ENCODE measurements at places on chromosomes 11 and 22. TPM values are rescaled to one million over a fixed set of nuclear protein-coding genes. Genes with fewer than 3 reads are reported as not detected.

GRCh38 chr11:98411777-98412176, 609.0 kb upstream of the CNTN5 start:
- no peak for DNase-seq
- H3K4me3 ChIP-seq = no peak overlapping the region
- H3K27ac ChIP-seq = no peak overlapping the region
- no peaks in the 10 kb centered on the region for H3K4me1 ChIP-seq
- H3K27me3 ChIP-seq = no peaks in the 10 kb centered on the region

DNA sequence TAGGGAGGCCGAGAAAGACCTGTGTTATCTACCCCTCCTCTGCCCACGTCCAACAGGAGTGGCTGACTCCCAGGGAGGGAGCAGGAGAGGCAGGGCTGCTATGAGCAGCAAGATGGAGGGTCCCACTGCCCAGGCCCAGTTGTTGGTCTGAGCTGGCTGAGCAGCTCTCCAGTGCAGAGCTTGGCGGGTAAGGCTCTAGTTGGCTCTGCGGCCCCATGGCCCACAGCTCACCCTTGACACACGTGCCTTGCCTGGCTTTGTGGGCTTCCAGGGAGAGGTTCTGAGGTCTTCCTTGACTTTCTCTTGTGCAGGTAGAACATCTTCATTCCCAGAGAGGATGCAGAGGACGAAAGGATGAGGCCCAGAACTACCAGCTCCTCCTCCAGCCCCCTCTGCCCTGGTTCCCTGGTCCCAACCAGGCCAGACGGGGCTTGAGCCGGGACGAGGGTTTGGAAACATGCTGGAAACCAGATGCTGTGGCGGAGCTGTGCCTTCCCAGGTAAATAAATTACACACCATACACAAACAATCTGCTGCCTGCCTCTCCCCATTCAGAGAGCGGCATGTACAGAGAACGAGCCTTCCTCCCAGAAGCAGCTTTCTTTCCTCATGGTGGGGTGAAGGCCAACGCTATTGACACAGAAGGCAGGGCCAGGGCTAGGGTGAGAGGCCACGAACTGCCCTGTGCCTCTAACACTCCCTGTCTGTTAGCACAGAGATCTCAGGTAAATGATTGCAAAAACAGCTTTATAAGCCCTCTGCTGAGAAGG, 48.1 kb downstream of the DSCAML1 start:
- H3K27me3 ChIP-seq = peaks cover under 1% of the 10 kb centered on the region
- no peaks in the 10 kb centered on the region for H3K4me1 ChIP-seq
- no peaks in the 10 kb centered on the region for H3K36me3 ChIP-seq
- DNase-seq = no peak
- H3K27ac ChIP-seq = no peak overlapping the region
- H3K4me3 ChIP-seq = no peak overlapping the region

DNA sequence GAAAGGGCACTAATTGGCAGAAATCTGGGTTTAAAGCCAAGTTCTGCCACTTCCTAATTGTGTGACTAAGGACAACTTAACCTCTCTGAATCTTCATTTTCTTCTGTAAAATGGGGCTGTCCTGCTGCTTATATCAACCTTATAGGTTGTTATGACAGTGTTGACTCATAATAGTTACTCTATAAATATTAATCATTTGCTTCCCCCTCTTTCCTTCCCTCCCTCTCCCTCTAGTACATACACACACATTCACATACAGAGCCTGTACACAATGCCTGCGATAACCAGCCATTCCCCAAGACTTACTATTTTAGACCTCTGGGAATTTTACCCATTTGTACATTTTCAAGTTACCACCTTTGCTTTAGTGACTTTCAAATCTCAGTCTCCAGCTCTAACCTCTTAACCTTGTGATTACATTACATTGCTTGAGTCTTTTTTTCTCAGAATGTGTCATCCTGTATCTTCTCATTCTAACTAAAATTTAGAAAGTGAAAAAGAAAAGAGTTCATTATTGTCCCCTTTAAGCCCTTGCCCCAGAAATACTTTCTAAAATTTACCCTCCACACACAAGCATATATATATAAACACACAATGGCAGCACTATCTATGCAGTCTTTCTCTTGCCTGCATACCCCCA, 31.9 kb downstream of the GDPD4 start:
- H3K4me3 ChIP-seq = no peak overlapping the region
- no peak overlapping the region for H3K27ac ChIP-seq
- H3K4me1 ChIP-seq = peaks cover 11% of the 10 kb centered on the region
- no peaks in the 10 kb centered on the region for H3K36me3 ChIP-seq

DNA sequence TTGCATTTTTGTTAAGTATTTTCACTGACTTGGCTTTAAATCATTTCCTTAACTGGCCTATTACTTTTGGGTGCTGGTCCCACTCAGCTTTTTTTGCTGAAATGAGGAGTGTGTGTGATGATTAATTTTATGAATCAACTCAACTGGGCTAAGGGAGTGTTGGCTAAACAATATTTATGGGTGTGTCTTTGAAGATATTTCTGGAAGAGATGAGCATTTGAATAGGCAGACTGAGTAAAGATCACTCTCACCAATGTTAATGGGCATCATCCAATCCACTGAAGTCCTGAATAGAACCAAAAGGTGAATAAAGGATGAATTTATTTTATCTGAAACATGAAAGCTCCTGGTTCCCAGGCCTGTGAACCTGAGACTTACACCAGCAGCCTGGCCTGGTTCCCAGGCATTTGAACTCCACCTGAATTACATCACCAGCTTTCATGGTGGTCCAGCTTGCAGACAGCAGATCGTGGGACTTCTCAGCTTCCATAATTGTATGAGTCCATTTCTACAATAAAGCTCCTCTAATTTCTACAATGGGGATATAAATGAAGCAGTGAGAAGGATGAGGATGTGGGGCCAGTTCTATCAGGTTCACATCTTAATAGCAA, 241.3 kb upstream of the ZC3H12C start:
- no peak for DNase-seq
- no peaks in the 10 kb centered on the region for H3K27me3 ChIP-seq
- no peaks in the 10 kb centered on the region for H3K36me3 ChIP-seq
- no peak overlapping the region for H3K4me3 ChIP-seq
- H3K4me1 ChIP-seq = no peaks in the 10 kb centered on the region

GRCh38 chr22:33330534-33330933, 272.4 kb upstream of the SYN3 start:
- H3K4me1 ChIP-seq = no peaks in the 10 kb centered on the region
- DNase-seq = no peak
- no peak overlapping the region for H3K27ac ChIP-seq
- H3K4me3 ChIP-seq = no peak overlapping the region
- no peaks in the 10 kb centered on the region for H3K36me3 ChIP-seq
- H3K27me3 ChIP-seq = peaks cover 3% of the 10 kb centered on the region

DNA sequence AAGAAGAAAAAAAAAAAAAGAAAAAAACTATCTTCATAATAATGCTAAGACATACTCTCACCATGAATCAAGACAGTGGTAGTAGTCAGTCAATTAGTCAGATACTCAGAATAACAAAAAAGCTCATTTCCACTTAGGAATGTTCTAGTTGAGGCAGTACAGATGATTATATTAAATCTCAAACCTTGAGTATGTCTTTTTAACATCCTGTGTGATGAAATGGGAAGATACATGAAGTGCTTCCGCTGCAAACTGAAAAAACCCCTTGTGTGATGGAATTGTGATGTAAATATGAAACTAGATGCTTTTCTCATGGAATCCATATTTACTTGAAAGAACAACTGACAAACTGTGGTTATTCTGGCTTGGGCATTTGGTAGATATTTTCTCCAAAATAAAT, 13.7 kb downstream of the AMOTL1 start:
- H3K4me3 ChIP-seq = no peak overlapping the region
- peaks cover 9% of the 10 kb centered on the region for H3K4me1 ChIP-seq
- DNase-seq = no peak
- no peaks in the 10 kb centered on the region for H3K36me3 ChIP-seq
- no peak overlapping the region for H3K27ac ChIP-seq

GRCh38 chr11:40166892-40167291, 1292.6 kb downstream of the LRRC4C start:
- DNase-seq = no peak
- no peak overlapping the region for H3K27ac ChIP-seq
- no peak overlapping the region for H3K4me3 ChIP-seq
- no peaks in the 10 kb centered on the region for H3K27me3 ChIP-seq
- no peaks in the 10 kb centered on the region for H3K4me1 ChIP-seq

MS4A1 gene
- not detected for total RNA-seq

OVCH2 gene
- not detected for total RNA-seq

MRGPRF gene
- total RNA-seq = not detected

HTR3A gene
- total RNA-seq = not detected
